ENCODE measurements at places on chromosomes 11 and 22. TPM values are rescaled to one million over a fixed set of nuclear protein-coding genes. Genes with fewer than 3 reads are reported as not detected.

Gene GVQW3
- total RNA-seq, result 0.07 TPM

Gene HOATZ
- total RNA-seq, result not detected

Gene LRRC56
- total RNA-seq, result 0.36 TPM

Gene EXPH5
- not detected for total RNA-seq

DNA sequence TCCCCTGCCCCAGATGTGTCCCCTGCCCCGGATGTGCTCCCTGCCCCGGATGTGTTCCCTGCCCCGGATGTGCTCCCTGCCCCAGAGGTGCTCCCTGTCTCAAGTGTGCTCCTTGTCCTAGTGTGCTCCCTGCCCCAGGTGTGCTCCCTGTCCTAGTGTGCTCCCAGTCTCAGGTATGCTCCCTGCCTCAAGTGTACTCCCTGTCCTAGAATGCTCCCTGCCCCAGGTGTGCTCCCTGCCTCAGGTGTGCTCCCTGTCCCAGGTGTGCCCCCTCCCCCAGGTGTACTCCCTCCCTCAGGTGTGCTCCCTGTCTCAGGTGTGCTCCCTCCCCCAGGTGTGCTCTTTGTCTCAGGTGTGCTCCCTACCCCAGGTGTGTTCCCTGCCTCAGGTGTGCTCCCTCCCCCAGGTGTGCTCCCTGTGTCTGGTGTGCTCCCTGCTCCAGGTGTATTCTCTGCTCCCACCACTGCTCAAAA lies 48.7 kb upstream of the RASD2 start:
- H3K4me3 ChIP-seq, result no peak overlapping the region
- no peak for DNase-seq
- H3K27ac ChIP-seq, result no peak overlapping the region
- no peaks in the 10 kb centered on the region for H3K36me3 ChIP-seq
- H3K27me3 ChIP-seq, result no peaks in the 10 kb centered on the region

GRCh38 chr22:37128555-37129281 lies 19.2 kb upstream of the TMPRSS6 start:
- peak; percentile 24 for DNase-seq
- H3K36me3 ChIP-seq, result no peaks in the 10 kb centered on the region
- no peaks in the 10 kb centered on the region for H3K4me1 ChIP-seq
- H3K27me3 ChIP-seq, result no peaks in the 10 kb centered on the region
- H3K4me3 ChIP-seq, result no peak overlapping the region

DNA sequence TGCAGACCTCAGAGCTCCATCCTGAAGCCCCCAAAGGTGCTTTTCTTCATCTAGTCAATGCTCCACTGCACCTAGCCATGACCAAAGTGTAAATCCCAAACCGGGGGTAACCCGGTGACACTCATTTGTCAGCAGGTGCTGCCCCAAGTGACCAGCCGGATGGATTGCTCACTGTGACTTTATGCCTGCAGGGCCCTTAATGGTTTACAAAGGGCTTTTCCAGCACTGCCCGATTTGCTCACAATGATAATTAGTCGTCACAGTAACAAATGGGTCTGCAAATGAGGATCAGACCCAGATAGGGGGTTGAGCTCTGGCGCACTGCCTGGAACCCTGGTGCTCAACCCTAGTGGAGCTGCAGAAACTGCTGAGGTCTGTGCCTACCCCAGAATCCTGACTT lies 45.7 kb upstream of the CD5 start:
- no peak overlapping the region for H3K27ac ChIP-seq
- H3K36me3 ChIP-seq, result no peaks in the 10 kb centered on the region
- no peaks in the 10 kb centered on the region for H3K27me3 ChIP-seq
- H3K4me3 ChIP-seq, result no peak overlapping the region
- DNase-seq, result no peak

DNA sequence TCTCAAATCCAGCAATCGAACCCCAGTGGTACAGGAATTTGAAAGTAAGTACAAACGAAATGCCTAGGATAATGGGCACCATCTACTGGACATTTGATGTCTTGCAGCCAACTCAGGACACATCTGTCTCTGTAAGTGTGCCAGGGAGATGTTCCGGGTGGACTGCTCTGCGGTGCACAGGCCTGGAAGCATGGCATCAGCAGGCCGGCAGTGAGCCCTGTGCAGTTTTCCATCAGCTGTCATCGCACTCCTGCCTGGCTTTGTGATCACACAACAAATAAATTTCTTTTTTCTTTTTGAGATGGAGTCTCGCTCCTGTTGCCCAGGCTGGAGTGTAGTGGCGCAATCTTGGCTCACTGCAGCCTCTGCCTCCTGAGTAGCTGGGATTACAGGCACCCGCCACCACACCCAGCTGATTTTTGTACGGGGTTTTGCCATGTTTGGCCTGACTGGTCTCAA lies 71.0 kb downstream of the JAM3 start:
- H3K27ac ChIP-seq, result no peak overlapping the region
- no peaks in the 10 kb centered on the region for H3K36me3 ChIP-seq
- no peak overlapping the region for H3K4me3 ChIP-seq
- no peaks in the 10 kb centered on the region for H3K4me1 ChIP-seq

GRCh38 chr11:32053151-32053888 lies 37.6 kb upstream of the RCN1 start:
- H3K4me1 ChIP-seq, result no peaks in the 10 kb centered on the region
- DNase-seq, result no peak
- H3K36me3 ChIP-seq, result no peaks in the 10 kb centered on the region
- H3K27me3 ChIP-seq, result no peaks in the 10 kb centered on the region
- no peak overlapping the region for H3K27ac ChIP-seq

GRCh38 chr22:43203471-43203981 lies 16.6 kb upstream of the TTLL12 start:
- no peak overlapping the region for H3K4me3 ChIP-seq
- no peaks in the 10 kb centered on the region for H3K36me3 ChIP-seq
- peaks cover 9% of the 10 kb centered on the region for H3K27me3 ChIP-seq
- no peak overlapping the region for H3K27ac ChIP-seq
- H3K4me1 ChIP-seq, result no peaks in the 10 kb centered on the region

GRCh38 chr22:23874871-23875270 lies 17.2 kb downstream of the SLC2A11 start:
- H3K27me3 ChIP-seq, result no peaks in the 10 kb centered on the region
- H3K4me1 ChIP-seq, result peaks cover 7% of the 10 kb centered on the region
- no peaks in the 10 kb centered on the region for H3K36me3 ChIP-seq

- peak overlapping the region; percentile 55 for H3K4me3 ChIP-seq
- no peaks in the 10 kb centered on the region for H3K36me3 ChIP-seq
- peak overlapping the region; percentile 66 for H3K27ac ChIP-seq
- peak; percentile 16 for DNase-seq
- peaks cover 22% of the 10 kb centered on the region for H3K4me1 ChIP-seq
These were observed 39.1 kb upstream of the CREB3L1 start for GRCh38 chr11:46238078-46238966.

DNA sequence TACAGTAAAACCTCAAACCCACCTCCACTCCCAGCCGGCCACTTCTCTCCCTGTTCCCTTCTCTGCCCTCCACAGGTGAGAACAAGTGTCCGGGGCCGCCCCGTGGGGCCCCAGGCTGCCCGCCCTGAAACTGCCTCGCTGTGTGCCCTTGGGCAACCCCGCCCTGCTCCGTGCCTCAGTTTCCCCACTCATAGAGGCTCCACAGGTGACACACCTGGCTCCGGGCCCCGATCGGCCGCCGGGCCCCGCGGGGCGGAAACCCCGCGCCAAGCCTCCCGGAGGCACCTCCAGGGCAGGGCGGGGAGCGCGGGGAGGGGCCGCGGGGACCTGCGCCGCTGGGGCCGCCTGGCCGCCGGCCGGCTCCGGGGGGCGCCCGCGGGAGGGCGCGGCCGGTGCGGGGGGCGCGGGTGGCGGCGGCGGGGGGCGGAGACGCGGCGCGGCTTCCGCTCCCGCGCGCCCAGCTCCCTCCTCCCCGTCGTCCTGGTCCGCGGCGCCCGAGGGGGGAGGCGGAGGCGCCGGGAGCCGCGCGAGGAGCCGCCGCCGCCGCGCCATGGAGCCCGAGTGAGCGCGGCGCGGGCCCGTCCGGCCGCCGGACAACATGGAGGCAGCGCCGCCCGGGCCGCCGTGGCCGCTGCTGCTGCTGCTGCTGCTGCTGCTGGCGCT lies at the start of gene LRP5:
TSS of gene LRP5 (plus strand) at position 475 of the 663 bp plus-strand sequence. CDS start at position 599, 124 bp downstream.
- H3K4me1 ChIP-seq, result peaks cover 28% of the 10 kb centered on the region
- no peaks in the 10 kb centered on the region for H3K27me3 ChIP-seq
- peak within 1 kb of the TSS; percentile 85 for H3K27ac ChIP-seq
- no peaks in the 10 kb centered on the region for H3K36me3 ChIP-seq

DNA sequence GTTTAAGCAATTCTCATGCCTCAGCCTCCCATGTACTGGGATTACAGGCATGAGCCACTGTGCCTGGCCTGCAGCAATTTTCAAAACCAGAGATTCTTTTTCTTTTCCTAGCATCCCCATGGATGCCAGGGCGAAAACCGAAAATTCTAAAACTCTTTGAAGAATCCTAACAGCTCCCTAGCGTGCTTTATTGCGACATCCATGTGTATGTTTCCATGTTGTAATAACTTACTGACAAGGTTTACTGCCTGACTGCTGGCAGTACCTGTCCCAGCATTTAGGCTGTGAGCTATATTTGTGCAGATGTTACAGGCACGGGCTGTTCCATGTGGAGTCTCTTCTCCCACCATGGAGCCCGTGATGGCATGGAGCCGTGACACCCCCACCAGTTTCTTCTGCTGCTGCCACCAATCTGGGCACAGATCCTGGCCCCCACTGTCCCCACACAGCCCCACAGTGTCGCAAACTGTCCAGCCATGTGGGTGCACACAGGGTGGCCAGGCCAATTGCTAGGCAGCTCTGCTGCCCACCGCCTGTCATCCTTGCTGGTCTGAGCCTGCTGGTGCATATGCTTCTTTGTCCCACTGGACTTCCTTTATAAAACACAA lies 7.1 kb upstream of the TAB1 start:
- H3K4me1 ChIP-seq, result peaks cover 5% of the 10 kb centered on the region
- H3K27me3 ChIP-seq, result peaks cover 3% of the 10 kb centered on the region
- H3K27ac ChIP-seq, result no peak overlapping the region
- H3K36me3 ChIP-seq, result no peaks in the 10 kb centered on the region

- H3K36me3 ChIP-seq, result no peaks in the 10 kb centered on the region
- H3K27ac ChIP-seq, result no peak overlapping the region
These were observed 9.0 kb downstream of the LIMK2 start for GRCh38 chr22:31221084-31221483.

DNA sequence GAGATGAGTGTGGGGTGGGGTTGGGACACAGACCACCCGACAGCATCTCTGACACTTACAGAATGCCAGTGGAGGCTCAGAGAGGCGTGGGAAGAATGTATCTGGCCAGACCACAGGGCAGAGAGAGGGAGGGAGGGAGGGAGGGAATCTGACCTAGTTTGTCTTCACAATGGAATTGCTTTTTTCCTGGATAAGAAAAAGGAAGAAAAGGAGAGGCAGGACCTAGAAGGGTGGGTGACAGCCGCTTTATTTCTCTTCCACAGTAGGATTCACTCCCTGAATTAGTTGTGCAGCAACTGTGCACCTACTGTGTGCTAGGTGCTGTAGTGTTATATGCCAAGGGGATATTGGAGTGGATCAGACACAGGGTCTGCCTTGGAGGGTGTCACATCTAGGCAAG lies 3.7 kb downstream of the KCNK4 start:
- H3K4me3 ChIP-seq, result no peak overlapping the region
- peaks cover 84% of the 10 kb centered on the region for H3K27me3 ChIP-seq
- H3K36me3 ChIP-seq, result no peaks in the 10 kb centered on the region
- DNase-seq, result no peak
- no peaks in the 10 kb centered on the region for H3K4me1 ChIP-seq

GRCh38 chr11:64007160-64007628 lies 21.0 kb downstream of the OTUB1 start:
- H3K36me3 ChIP-seq, result no peaks in the 10 kb centered on the region
- no peaks in the 10 kb centered on the region for H3K27me3 ChIP-seq
- peak overlapping the region; percentile 43 for H3K4me3 ChIP-seq
- peak overlapping the region; percentile 39 for H3K27ac ChIP-seq
